Activated naive CD8-positive, alpha-beta T cell treated with anti-CD3 and anti-CD28 coated beads, Interleukin-2, amount 10 ng/mL, durations not matched to agents 7 days and 5 days (primary cell): ENCODE measurements at places on chromosomes 5 and 9. TPM values are rescaled to one million over a fixed set of nuclear protein-coding genes. Genes with fewer than 3 reads are reported as not detected.

DNA sequence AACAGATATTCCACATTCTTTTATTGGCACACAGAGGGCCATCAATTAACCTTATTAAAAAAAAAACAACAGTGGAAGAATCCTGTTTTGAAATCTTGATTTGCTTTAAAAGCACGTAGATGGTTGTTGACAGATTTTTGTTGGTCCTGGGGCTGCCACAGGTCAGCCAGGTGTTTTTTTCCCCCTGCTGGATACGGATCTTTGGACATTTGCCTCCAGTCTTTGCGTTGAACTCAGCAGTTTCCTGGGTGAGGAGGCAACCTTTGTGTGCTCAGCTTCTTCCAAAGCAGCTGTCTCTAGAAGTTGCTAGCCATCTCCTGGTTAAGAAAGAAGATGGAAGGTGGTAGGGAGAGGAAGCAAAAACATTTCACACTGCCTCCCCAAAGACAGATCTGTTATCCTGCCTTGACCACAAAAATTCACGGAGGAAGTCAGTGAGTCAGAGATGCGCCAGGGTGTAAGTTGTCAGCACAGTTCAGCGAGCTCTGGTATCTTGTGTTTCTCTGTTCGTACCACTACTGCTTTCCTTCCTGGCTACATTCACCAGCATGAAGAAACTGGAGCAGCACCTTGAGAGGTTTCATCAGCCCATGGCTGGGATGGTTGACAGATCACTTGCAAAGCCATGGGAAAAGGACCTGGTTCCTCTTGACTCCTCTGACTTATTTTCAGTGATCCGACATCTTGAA lies 207.3 kb downstream of the ARHGAP26 start:
- DNase-seq: no peak

The SFXN1 gene
- total RNA-seq: 188 TPM

DNA sequence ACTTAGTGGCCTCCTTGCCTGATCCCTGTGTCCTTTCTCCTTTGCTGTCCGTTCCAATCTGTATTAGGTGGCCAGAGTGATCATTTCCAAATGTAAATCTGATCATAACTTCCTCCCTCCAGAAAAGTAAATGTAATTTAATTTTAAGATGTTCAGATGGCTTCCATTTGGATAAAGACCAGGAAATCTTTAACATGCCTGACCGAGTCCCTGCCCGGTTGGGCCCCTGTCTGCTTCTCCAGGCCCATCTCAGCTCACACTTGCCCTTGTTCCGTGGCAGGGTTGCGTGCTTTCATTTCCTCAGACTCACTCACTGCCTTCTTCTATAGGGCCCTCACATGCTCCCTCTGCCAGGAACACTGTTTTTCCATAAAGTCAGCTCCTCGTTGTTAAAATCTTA lies 7.6 kb downstream of the MAP3K1 start:
- no peak for DNase-seq

The CARTPT gene
- total RNA-seq: not detected

DNA sequence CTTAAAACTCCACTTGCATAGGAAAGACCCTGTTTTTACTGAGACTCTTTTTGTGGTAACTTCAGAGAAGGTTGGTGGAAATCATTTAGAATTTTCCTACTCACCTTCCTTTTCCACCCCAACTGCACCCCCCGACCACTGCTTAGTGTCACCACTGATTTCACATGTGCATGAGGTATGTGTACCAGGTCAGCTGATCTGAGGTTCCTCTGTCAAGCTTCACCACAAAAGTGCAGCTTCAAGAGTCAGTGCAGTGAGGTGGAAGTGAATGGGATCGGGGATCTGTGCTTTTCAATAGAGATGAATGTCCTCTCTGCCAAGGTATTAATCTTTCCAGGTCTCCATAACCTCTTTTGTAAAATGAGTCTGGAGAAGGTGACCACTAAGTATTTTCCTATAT lies 260.5 kb upstream of the WWC1 start:
- DNase-seq: no peak

DNA sequence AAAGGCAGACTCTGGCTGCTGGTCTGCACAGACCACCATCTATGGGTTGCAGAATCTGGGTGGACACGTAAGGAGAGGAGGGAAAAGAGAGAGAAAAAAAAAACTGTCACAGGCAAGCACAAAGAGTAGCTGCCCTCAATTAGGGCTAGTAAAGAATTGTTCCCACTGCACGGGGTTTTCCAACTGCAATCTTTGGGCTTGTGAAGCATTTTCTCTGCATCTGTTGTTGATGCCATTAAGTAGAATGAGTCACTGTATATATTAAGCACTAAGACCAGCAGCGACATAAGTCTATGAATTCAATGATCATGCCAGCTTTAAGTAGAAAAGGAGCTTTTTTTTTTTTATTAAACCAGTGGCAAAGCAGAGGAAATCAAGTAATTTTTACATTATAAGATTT lies 40.2 kb downstream of the MED10 start:
- DNase-seq: no peak

The FANCC gene
- total RNA-seq: 14.8 TPM

DNA sequence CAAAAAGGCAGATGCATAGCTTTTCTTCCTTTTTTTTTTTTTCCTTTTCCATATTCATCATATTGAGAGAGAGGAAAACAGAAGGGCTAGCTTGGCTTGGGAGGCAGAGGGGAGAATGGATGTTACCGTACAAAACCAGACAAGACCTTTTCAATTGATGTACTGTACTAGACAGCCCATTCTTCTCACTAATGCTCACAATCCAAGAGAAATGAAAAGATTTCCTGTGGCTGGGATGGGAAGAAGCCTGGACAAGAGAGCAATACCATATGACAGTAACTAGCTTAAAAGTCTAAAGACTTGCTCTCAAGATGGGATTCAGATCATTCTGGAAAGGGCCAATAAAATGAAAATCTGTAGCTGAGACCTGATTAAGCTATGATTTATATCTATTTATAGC lies 3.4 kb downstream of the CEMIP2 start:
- DNase-seq: no peak

GRCh38 chr5:172281346-172281745 lies 2.2 kb downstream of the UBTD2 start:
- DNase-seq: no peak

DNA sequence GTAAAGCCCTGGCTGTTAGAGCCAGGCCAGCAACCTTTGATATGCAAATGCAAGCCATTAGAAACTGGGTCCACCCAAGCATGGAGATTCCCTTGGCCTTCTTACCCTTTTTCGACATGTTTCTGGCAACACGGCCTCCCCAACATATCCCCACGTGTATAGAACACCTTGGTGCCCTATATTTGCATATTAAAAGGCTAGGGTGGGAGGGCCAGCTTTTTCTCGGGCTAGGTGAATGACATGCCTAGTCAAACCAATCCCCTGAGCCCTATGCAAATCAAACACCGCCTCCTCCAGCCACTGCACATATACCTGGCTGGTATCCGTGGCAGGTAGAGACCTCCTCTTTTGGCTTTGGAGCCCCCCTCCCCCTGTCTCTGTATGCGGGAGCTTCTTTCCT lies 55.6 kb upstream of the ZFR start:
- DNase-seq: no peak
